ENCODE measurements at places on chromosomes 4 and X.

GRCh38 chr4:133484287-133484686 is 335.2 kb downstream of the PCDH10 start:
- DNase-seq: no peak

- DNase-seq: no peak
Measured at GRCh38 chr4:64777286-64777685, 368.0 kb upstream of the TECRL start.

GRCh38 chrX:46404774-46405173 is 140.4 kb downstream of the ZNF674 start:
- DNase-seq: no peak

GRCh38 chrX:77597090-77597489 is 149.9 kb downstream of the FGF16 start:
- no peak for DNase-seq

DNA sequence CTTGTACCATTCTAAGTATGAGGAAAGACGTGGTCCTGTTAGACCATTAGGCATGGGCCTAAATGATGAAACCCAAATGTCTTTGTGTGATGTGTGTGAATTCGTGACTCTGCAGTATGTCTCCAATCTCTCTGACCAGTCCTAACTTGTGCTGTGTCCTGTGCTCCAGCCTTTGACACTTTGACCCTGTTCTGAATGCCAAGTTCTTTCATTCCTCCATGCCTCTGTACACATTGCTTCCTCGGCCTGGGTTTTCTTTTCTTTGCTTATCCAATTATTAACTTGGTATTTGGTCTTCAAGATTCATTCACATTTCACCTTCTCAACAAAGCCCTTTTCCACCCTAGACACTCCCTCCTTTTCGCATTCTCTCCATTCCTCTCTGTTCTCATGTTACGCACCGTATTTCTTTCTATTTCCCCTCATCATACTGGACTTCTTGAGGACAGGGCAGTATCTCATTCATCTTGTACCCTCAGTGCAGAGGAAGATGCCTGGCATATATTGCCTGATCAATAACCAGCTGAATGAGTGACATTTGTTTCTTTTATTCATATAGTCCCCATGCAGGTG is 138.7 kb downstream of the F11 start:
- no peak for DNase-seq

GRCh38 chrX:46165411-46165810 is 379.8 kb downstream of the ZNF674 start:
- DNase-seq: no peak

- no peak for DNase-seq
Measured at GRCh38 chr4:174398728-174399127, 115.0 kb downstream of the CEP44 start.

GRCh38 chrX:10112510-10112909 is 44.3 kb upstream of the CLCN4 start:
- no peak for DNase-seq

GRCh38 chrX:340121-340520 is 21.5 kb upstream of the GTPBP6 start:
- DNase-seq: no peak

DNA sequence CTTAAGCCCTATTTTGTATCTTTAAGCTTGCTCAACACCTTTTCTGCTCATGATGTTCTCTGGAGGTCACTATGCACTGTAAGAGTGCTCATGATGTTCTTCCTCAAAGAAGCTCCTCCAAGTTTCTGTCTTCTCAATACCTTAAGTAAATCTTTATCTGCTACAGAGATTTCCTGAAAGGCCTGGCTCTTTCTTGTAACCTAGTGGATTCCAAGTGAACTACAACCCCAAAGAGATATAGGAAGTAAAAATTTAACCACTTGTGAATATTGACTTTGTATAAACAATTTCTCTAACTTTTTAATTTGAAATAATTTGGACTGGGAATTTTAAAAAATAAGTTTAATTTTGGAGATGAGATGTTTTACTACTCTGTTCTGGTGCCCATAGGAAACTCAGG is 39.3 kb upstream of the XK start:
- no peak for DNase-seq

GRCh38 chr4:41103657-41104056 is 110.7 kb downstream of the APBB2 start:
- no peak for DNase-seq

Data from CD4-positive, alpha-beta T cell treated with Interleukin-17A for 1 hour (primary cell).